ENCODE measurements at places on chromosomes 6 and 20.

DNA sequence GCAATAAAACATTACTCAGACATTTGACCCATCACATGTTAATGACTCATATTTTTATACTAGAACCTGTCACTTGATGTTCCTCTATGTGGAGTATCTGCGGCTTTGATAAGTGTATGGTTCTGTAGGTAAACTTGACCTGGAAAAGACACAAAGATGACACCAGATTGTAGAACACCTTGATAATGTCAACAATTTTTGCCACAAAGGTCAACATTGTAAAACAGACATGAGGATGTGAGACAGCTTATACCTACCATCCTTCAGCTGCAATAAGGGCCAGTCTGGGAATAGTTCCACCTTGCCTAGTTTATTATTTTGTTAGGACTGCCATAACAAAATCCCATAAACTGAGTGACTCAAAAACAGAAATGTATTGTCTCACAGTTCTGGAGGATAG is 202.4 kb downstream of the LMBRD1 start:
- DNase-seq, result no peak

GRCh38 chr6:75436869-75437268 is 56.7 kb downstream of the FILIP1 start:
- DNase-seq, result peak; percentile 24

- DNase-seq, result no peak
Observed at GRCh38 chr20:11193241-11193640, 519.4 kb upstream of the JAG1 start.

DNA sequence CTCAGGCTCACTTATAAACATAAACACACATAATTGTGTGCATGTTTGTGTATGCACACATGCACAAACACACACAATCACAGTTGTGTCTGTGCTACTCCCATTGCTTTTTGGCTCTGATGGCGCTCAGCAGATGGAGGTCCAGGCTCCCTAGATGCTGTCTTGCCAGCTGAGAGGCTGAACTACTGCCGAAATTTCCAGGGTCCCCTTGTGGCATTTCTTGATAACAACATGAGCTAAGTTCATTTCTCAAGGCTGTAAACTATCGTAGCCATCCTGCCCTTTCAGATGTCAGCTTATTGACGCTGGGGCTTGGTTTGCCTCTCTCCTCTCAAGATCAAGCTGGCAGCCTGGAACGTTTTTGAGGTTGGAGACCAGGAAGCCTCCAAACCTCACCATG is 313.9 kb upstream of the RNF24 start:
- no peak for DNase-seq

DNA sequence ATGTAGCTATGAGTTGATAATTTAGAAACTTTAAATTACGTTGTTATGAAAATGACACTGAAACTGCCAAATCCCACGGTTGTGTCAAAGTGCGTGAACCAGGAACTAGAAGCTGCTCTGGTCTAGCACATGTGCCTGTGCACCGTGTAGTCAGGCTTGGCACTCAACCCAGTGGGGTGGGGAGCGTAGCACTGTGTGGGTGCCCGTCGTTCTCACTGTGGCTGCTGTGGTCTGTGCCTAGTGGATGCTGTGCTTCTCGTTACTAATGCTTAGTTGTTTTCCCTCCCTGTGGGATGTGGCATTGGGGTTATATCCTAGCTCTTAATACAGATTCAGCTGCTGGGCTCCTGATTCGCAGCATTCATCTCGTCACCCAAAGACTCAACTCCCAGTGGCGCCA is 46.2 kb upstream of the ADIG start:
- no peak for DNase-seq

GRCh38 chr20:23162887-23163286 is 76.8 kb upstream of the CD93 start:
- DNase-seq, result no peak

DNA sequence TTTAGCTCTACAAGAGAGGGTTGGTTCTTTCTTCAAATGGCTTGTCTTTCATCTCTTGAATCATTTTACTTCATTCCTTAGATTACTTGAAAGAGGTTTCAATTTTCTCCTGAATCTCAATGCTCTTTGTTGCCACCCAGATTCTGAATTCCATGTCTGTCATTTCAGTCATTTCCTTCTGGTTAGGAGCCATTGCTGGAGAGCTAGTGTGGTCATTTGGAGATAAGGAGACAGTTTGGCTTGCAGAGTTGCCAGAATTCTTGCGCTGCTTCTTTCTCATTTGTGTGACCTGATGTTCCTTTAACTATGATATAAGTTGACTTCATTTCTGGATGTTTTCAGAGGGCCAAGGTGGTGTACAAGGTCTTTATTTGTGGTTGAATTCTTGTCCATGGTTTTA is 157.8 kb downstream of the SLC22A3 start:
- DNase-seq, result no peak

DNA sequence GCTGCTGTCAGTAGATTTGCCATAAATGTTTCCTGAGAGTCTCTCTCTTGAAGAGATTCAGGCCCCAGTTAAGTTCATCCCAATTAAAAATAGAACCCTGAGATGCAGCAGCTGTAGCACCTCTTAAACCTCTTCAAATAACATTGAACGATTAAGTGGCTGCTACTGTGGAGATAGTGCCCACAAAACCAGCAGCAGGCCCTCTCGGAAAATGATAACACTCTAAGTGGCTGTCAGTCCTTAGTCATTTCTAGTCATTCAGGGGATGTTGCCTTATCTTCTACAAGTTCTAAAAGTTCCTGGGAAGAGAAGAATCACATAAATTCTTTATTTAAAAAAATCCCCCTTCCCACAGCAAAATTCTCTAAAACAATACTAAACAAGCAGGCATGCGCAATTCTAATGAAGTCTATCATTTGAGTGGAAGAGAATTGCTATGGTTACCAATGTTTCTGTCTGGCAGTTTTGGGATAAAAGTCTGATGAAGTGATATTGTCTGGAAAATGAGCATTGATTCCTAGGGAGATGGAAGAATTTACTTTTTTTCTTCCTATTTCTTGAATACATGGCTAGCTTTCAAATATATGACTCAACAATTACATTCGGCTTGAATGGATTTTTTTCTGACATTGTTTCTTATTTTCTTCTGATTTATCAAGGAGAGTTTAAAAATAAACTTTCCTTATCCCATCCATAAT is 131.9 kb downstream of the TRMT11 start:
- no peak for DNase-seq

DNA sequence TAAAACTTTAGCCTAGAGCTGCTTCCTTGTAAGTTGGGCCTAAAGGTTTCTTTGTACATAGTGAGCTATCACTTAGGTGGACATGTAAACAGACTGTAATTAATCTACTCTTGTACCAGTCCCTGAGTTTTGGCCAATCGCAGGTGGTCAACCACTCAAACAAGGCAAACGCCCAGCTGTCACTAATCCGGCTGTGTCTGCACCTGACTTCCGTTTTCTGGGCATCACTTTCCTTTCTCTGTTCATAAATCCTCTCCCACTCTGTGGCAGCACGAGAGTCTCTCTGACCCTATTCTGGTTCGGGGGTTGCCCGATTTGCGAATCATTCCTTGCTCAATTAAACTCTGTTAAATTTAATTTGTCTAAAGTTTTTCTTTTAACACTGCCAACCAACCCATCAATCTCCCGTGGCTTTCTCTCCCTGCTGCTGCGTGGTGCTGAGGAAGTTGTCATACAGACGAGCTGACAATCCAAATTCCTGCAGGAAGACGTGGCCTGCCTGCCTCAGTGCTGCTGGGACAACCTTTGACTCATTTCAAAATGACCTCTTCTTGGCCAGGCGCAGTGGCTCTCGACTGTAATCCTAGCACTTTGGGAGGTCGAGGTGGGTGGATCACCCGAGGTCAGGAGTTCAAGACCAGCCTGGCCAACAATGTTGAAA is 206.3 kb downstream of the QKI start:
- DNase-seq, result no peak

GRCh38 chr6:73943930-73944652 is 248.1 kb downstream of the CD109 start:
- DNase-seq, result no peak

DNA sequence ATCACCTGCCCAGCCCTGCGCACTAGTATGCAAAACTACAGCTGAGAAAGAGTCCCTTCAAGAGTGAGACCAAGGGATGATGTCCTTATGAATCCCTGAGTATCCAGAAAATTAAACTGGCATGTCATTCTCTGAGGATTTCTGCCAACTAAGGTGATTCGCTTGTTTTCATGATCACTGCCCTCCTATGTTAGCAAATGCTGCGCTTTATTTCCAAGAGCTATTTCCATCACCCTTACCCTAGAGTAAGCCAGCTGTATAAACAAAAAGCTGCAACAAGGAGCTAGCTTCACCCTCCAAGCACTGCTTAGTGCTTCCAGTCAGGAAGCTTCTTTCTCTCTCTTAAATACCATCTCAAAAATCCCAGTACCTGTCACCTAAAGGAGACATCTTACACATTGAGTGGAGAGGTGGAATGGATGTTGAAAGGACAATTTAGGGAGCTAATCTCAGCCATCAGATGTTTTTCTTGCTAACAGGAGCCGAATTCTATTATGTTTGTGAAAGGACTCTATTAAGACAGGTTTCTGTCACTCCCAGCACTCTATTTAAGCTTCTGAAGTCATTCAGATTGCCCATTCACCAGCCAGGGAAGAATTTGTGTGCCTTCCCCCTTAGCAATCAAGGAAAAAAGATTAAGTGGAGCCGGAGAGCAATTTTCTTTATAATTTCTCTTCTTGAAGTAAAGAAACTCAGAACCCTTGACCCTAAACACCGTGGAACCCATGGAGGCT is 322.2 kb downstream of the NRN1 start:
- no peak for DNase-seq

DNA sequence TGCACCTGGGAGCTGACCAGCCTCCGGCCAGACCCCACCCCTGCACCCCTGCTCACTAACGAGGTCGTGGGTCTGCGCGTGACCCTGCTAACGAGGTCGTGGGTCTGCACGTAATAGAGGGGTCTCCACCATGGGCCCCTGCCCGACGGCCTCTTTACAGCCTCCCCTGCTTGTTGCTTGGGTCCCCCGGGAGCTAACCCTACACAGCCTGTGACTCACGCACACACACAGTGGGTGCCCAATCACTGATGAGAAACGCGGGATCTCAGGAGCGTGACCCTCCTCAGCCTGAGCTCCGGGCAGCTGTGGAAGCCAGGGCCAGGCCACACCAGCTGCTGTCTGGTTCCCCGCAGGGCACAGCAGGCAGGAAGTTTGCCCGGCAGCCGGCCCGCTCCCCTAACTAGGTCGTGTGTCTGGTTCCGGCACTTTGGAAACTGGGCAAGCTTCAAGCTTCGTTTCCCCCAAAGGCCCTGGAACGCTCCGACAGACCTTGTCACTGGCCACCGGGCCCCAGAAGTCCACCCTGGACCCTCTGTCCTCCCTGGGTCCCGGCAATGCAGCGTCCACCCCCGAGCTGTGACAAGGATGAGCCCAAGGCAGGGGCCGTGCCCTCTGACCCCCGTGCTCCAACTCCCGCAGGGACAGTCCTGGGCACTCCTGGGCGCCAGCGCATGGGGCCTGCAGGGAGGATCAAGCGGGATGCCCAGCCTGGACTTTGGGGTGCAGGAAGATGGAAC is 767 bp downstream of the PTK6 start:
- DNase-seq, result no peak

- peak; percentile 35 for DNase-seq
Observed at GRCh38 chr6:26329763-26330511, 35.1 kb upstream of the BTN3A2 start.

DNA sequence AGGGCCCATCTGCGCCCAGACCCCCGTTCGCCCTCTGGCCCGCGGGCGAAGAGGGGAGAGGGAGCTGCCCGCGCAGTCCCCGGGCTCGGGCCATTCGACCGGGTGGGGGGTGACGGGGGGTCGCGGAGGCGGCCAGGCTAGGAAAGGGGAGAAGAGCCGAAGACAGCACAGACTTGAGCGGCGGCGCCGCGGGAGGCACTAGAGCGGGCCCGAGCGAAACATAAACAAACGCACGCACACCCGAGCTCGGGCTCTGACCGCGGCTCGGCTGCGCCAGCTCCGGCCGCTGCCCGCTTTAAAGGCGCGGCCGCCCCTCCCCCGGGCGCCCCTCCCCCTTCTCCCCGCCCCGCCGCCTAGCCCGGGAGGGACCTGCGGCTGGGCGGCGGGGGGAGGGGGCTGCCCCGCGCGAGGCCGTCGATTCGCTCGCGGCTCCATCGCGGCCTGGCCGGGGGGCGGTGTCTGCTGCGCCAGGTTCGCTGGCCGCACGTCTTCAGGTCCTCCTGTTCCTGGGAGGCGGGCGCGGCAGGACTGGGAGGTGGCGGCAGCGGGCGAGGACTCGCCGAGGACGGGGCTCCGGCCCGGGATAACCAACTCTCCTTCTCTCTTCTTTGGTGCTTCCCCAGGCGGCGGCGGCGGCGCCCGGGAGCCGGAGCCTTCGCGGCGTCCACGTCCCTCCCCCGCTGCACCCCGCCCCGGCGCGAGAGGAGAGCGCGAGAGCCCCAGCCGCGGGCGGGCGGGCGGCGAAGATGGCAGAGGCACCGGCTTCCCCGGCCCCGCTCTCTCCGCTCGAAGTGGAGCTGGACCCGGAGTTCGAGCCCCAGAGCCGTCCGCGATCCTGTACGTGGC is at the start of gene FOXO3:
FOXO3 (plus strand) TSS at position 455 of the 846 bp plus-strand sequence; CDS start at position 747, 292 bp downstream.
- peak; percentile 95 for DNase-seq

GRCh38 chr6:93366506-93366905 is 52.9 kb downstream of the EPHA7 start:
- DNase-seq, result peak; percentile 2

DNA sequence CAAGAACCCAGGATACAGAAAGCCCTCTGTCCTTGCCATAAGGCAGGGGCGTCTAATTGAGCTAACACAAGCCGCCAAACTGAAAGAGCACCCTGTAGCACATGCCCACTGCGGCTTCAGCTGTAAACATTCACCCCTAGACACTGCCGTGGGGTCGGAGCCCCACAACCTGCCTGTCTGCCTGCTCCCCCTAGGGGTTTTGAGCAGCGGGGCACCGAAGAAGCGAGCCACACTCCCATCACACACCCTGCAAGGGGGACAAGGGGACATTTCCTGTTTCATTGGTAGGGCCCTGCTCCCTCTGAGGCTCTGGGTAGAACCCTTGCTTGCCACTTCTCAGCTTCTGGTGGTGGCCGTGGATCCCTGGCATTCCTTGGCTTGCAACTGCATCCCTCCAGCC is 45.2 kb upstream of the BCLAF1 start:
- DNase-seq, result no peak

Data from large intestine (tissue), 12 donors.